ENCODE measurements at places on chromosomes 5 and 9. TPM values are rescaled to one million over a fixed set of nuclear protein-coding genes. Genes with fewer than 3 reads are reported as not detected.

SHOC1 gene
- total RNA-seq, result not detected

FAM169A gene
- total RNA-seq, result 2.4 TPM

KCNT1 gene
- total RNA-seq, result not detected

CDH10 gene
- not detected for total RNA-seq

PHF24 gene
- total RNA-seq, result not detected

CARTPT gene
- total RNA-seq, result not detected

GPR21 gene
- 0.11 TPM for total RNA-seq

ORM2 gene
- not detected for total RNA-seq

APBA1 gene
- total RNA-seq, result 3.1 TPM

FOXD4L4 gene
- 0.06 TPM for total RNA-seq

PKD2L2 gene
- not detected for total RNA-seq

HMGXB3 gene
- total RNA-seq, result 49.6 TPM

TMEM252 gene
- not detected for total RNA-seq

CTSV gene
- total RNA-seq, result 8.1 TPM

INSL6 gene
- total RNA-seq, result not detected

SPATA31C1 gene
- total RNA-seq, result not detected

SLC6A19 gene
- not detected for total RNA-seq

HAVCR2 gene
- total RNA-seq, result 0.06 TPM

NAIP gene
- 1.2 TPM for total RNA-seq

MYMK gene
- total RNA-seq, result not detected

PSAT1 gene
- 24.8 TPM for total RNA-seq

STKLD1 gene
- 1.4 TPM for total RNA-seq

GARNL3 gene
- 1.2 TPM for total RNA-seq

IRX1 gene
- not detected for total RNA-seq

NOL6 gene
- total RNA-seq, result 35.7 TPM

SARDH gene
- 52.5 TPM for total RNA-seq

SH3RF2 gene
- 1.2 TPM for total RNA-seq

NR4A3 gene
- 0.19 TPM for total RNA-seq

TMEM267 gene
- total RNA-seq, result 21.1 TPM
